Stimulated activated CD4-positive, alpha-beta T cell treated with anti-CD3 and anti-CD28 coated beads, Interleukin-15, amount 100 ng/mL, for 24 hours (primary cell): ENCODE measurements at places on chromosomes 7 and 10.
A peak's percentile ranks its signal among the peaks of the same experiment; 100 is the strongest.

DNA sequence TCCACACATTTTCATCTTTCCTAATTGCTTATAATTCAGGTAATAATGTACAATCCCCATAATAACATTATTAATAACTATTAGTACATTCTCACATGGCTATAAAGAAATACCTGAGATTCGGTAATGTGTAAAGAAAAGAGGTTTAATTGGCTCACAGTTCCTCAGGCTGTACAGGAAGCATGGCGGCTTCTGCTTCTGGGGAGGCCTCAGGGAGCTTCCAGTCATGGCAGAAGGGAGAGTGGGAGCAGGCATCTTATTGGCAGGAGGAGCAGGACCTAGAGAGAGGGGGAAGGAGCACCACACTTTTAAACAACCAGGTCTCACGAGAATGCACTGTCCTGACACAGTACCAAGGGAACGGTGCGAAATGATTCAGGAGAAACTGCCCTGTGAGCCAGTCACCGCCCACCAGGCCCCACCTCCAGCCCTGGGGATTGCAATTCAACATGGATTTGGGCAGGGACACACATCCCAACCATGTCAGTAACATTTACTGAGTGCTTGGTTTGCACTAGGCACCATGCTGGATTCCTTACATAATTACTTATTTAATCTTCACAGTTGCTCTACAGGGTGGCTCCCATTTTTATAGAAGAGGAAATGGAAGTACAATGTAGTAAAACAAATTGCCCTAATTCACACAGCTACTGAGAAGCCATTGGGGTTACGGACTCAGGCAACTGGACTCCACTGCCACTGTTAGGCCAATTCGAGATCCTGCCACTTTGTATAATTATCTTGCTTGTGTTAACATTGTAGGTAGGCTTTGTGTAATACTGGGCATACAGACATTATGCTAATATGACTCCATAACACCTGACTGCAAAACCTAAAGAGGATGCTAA is 8.7 kb upstream of the ESYT2 start:
- DNase-seq: no peak

DNA sequence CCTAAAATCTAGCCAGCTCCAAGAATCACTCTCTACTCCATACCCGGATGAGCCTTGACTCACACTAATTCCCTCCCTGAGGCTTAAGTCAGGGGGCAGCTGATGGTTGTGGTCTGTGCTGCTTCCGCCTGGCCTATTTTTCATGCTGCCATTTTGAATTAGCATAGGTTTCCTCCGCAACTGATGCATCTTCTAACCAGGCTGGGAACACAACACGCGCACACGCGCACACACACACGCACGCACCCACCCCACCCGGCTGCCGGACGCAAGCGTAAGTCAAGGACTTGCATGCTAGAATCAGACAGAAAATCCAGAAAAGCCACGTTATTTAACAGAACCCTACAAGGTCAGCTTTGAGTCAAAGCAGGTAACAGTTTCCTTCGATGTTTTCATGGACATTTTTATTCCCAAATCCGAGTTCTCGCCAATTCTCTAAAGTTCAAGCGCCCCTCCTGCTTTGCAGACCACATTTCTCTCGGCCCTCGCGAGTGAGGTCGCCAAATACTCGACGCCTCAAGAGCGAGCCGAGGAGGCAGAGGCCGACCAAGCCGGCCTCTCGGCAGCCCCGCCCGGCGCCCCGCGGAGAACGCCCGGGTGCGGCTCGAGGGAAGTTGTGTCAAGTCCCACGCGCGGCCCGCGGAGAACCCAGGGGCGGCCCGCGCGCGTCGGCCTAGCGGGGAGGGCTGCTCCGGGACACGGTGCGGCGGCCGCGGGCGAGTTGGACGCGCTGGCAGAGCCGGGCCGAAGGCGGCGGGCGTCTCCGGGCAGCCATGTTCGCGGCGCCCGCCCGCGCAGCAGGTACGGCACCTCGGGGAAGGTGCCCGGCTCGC is 961 bp downstream of the SCRN1 start:
- peak; percentile 35 for DNase-seq

GRCh38 chr10:65367706-65368105 is 1558.1 kb upstream of the LRRTM3 start:
- DNase-seq: no peak

DNA sequence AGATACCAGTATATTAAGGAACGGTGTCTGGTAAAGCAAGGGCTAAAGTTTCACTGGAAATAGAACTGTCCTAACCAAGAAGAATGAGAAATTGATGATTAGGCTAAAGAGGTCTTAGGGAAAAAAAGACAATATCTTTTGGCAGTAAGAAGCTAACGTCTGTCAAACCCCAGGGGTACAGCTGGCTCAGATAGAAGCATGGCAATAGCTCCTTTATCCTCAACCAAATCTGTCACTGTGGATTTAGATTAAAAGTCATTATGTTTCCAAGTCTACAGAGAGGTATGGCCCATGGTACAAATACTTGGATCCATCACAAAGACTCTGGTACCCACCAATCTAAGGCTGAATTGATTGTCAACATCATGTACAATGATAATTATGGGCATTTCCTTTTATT is 8.6 kb upstream of the SLC16A9 start:
- no peak for DNase-seq

DNA sequence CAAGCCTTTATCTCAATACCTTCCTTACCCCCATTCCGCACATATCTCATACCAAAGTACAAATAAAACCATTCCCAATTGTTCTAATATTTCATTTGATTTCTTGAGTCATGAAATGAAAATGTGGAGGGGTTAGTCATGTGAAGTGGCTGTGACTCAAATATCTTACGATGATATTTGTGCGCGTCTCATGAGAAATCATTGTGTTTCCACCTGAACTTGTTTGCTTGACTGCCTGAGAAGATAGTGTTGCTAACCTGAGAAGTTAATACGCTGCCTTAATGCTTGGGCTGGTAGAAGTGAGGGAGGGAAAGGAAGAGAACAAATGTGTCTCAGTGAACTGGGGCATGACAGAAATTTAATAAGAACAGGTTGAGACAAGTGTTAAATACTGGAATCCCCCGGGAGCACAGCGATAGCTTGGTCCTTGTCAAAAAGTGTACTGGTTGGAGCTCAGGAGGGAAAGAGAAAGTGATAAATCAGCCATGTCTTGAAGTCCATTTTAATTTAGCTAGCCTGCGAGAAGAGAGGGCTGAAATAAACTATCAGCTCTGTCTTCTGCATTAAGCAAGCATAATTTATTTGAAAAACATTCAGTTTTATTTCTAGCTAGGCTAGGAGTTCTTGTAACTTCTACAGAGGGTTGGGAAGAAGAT is 7.2 kb upstream of the EPHA1 start:
- no peak for DNase-seq

DNA sequence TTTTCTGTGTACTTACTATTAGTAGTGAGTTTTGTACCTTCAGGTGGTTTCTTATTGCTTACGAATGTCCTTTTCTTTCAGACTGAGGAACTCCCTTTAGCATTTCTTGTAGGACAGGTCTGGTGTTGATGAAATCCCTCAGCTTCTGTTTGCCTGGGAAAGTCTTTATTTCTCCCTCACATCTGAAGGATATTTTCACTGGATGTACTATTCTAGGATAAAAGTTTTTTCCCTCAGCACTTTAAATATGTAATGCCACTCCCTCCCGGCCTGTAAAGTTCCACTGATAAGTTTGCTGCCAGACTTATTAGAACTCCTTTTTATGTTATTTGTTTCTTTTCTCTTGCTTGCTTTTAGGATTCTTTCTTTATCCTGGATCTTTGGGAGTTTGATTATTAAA is 1.7 kb upstream of the CYCS start:
- no peak for DNase-seq

- no peak for DNase-seq
Measured at GRCh38 chr10:6891924-6892323, 311.8 kb upstream of the PRKCQ start.

GRCh38 chr7:32273297-32273696 is 203.1 kb upstream of the PDE1C start:
- no peak for DNase-seq

GRCh38 chr7:130486114-130486953 is 5.6 kb upstream of the MEST start:
- peak; percentile 71 for DNase-seq

GRCh38 chr10:56823849-56824248 is 462.8 kb upstream of the ZWINT start:
- no peak for DNase-seq

DNA sequence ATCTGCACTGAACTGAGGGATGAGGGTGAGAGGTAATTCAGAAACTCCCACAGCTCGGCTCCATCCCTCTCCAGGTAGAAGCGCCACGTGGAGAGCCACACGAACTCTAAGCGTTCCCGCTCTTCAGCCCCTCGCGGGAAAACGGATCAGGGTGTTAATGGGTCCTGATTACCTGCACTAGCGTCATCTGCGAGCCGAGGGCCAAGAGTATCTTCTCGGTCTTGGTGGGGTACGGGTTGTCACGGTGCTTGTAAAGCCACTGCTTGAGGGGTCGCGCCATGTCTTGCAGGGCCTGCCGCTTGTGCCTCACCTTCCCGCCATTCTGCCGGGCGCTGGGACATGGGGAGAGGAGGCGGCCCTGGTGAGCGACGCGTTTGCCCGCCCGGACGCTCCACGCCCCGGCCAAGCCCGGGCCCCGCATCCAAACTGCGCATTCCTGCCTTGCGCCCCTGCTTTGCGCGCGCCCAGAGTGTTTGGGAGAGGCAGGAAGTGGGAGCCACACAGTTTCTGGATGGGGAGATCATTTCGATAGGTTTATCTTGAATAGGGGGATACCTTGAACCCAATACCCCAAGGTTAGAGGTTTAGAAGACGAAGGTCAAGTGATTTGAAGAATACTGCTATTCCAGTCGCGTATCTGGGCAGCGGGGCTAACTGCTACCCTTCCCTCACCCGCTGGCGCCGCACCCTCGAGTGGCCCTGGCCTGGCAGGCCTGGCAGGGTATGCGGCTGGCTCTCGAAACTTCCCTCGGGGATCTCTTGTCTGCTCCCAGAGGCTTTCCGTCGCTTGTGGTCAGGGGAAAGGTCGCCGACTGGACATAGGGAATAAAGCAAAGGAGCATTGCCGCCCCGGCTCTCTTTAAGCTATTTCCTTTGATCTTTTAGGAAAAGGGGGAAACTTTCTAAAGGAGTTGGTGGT is 4.2 kb downstream of the MKX start:
- DNase-seq: peak; percentile 22

- no peak for DNase-seq
Measured at GRCh38 chr7:143892527-143893300, 9.3 kb downstream of the TCAF1 start.

DNA sequence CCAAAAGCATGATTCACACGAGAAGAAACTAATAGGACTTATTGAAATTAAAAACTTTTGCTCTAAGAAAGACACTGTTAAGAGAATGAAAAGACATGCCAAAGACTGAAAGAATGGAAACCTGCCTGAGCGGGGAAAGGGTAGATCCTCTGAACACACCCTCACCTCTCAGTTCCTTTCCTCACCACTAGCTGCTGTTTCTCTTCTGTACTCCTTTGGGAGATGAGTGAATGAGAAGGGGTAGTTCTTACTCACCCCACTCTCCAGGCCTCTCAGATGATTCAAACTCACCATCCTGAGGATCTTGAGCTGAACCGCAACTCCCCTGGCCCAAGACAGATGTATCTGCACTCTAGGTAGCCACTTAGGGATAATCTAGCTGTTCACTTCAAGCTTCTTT is 41.9 kb downstream of the IQUB start:
- DNase-seq: no peak

GRCh38 chr7:74051193-74051592 is 23.2 kb downstream of the ELN start:
- no peak for DNase-seq

- DNase-seq: peak; percentile 77
Measured at GRCh38 chr10:71964743-71965515, 734 bp downstream of the CHST3 start.

GRCh38 chr7:33895025-33895804 is 10.1 kb upstream of the BMPER start:
- DNase-seq: peak; percentile 83

DNA sequence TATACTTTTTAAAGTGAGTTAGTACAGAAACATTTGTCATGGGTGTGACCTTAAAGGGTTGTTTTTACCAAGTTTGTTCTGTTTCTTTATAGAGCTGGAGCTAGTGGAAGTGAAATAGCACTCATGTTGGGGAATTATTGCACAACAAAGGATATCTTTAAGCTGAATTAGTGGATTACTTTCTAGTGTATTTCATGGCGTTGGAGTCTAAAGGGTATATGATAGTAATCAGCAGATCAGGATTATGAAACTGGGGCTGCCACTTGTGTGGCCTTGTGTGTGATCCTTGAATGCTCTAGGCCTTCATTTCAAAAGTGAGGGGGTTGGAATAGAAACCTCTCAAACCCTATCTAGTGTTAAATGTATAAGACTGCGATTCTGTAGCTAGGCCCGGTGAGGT is 123.6 kb downstream of the LYZL1 start:
- no peak for DNase-seq

DNA sequence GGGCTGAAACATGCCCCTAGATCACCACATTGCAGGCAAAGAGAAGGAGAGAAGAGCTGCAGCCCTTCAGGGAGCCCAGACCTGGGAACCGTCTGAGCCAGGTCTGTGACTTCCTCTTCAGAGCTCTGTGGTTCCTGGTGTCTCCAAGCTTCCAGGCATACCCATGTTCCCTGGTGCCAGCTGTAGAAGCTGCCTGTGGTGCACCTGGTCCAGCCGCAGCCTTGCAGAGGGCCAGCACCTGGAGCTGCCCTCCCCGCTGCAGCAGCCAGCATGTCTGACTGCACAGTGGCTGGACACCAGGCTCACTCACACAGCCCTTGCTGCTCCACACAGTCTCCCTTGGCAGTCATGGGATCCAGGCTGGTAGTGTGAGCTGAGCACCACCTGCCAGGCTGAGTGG is 33.6 kb downstream of the C7orf25 start:
- DNase-seq: no peak

DNA sequence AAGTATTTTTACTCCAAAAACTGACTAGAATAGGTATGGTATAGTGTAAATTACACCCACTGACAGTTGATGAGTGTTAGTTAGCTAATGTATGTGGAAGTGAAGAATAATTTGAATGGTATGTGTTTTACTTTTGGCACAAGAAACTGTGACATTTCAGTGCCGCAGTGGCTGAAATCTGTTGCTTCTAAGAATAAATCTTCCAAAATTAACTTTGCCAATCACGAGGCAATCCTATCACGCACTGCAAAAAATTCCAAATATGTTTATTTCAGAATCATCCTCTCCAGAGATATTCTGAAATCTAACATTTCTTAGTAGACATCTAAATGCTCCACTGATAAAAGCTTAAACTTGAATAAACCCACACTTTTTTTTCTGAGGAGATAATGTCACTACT is 61.2 kb downstream of the PCLO start:
- no peak for DNase-seq

DNA sequence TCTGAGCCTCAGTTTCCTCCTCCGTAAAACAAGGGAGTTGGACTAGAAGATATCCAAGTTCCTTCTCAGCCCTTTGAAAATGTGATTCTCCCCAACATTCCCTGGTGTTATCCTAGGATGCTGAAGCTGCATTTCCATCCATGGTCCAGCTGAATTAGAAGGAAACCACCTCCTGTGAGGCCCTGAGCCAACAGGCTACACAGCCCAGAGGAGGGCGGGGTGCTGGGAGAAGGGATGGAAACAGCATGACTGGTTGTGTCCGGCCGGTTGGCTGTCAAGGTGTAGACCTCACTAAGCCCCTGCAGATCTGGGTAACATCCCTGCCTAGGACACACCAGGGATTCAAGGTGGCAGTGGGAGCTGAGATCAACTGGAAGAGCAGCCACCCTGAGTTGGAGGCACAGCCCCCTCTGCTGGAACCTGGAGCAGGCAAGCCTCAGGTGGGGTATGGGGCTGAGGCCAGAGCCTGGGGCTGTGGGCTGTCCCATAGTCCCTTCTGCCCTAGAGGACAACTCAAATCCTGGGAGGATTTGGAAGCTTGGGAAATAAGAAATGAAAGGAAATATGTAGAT is 72.0 kb downstream of the PAX2 start:
- DNase-seq: no peak

- no peak for DNase-seq
Measured at GRCh38 chr7:32631021-32631420, 135.7 kb downstream of the AVL9 start.
